ENCODE measurements at places on chromosomes 13 and 19.

- peaks cover 22% of the 10 kb centered on the region for H3K36me3 ChIP-seq
- H3K27me3 ChIP-seq: no peaks in the 10 kb centered on the region
- peak; percentile 18 for DNase-seq
Observed at GRCh38 chr19:47486900-47487299, 2.9 kb upstream of the KPTN start.

DNA sequence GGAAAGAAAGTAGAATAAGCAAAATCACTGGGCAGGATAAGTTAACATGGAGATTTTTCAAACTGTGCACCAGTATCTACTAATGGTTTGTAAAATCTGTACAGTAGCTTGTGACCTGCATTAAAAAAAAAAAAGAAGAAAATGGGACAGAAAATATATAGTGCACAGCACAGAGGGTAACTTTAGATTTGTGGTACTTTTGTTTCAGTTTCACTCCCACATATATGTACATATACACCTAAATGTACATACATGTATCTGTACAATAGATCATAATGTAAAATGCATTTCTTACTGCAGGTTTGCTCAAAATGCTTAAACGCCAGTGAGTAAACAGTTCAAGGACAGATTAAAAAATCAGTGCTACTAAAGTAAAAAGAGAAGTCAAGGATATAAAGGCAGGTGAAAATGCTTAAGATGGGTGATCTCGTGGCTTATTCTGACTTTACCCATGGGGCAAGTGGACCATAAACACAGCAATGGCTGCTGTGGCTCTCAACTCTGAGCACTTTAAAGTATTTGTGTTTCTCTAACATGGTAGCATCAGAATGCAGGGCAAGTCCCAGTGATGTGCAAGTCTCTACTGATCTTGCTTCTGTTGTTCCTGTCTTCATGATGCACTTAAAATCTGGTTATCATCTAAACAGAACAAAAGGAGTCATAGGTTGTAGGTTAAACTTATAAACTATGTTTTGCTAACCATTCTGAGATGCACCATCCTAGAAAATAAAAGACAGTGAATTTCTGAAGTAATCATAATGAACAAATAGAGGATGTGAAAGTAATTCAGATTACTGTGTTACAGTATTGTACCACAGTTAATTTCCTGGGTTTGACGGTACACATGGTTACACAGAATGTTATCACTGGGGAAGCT is 112.3 kb downstream of the MIPEP start:
- H3K27ac ChIP-seq: no peak overlapping the region

- H3K27me3 ChIP-seq: no peaks in the 10 kb centered on the region
- no peaks in the 10 kb centered on the region for H3K4me1 ChIP-seq
- DNase-seq: no peak
- no peaks in the 10 kb centered on the region for H3K36me3 ChIP-seq
Observed at GRCh38 chr13:40697711-40698110, 31.3 kb upstream of the FOXO1 start.

DNA sequence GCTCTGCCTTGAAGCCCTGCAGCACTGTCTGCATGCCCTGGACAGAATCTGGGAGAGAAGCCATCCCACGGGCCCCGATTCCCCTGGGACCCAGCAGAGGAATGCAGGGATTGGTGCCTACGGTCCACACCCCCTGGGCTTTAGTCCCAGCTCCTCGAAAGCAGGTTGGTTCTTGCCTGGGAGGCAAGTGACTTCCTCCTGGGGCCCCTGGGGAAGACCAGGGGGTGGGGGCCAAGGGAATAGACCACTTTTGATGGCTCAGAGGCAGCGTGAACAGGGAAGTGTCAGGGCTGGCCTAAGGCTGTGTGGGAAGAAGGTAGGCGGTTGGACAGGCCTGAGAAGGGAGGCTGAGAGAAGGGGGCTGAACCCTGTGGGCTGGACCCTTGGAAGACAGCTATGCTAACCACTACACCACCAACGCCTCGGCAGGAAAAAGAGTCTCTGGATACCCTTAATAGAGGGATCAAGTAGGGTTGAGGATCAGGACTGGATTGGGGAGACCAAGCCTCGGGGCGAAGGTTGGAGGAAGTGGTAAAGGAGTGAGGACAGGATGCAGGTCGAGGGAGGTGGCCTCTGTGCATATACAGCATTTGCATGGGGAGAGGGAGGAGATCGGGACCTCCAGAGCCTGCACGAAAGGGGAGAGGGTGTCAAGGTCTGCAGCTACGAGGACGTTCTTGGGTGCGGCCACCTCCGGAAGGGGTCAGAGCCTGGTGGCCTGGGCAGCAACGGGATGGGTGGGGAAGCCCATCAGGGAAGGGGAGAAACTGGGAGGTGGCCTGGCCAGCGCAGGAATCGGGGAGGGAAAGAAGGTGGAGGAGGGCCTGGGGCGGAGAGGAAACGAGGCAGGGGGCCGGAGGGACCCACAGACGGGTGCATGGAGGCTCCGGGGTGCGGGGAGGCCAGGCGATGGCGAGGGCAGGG is 709 bp downstream of the DPP9 start:
- peak overlapping the region; percentile 90 for H3K27ac ChIP-seq
- DNase-seq: no peak
- peak overlapping the region; percentile 94 for H3K4me3 ChIP-seq
- H3K36me3 ChIP-seq: peaks cover 17% of the 10 kb centered on the region
- H3K27me3 ChIP-seq: peaks cover 12% of the 10 kb centered on the region

DNA sequence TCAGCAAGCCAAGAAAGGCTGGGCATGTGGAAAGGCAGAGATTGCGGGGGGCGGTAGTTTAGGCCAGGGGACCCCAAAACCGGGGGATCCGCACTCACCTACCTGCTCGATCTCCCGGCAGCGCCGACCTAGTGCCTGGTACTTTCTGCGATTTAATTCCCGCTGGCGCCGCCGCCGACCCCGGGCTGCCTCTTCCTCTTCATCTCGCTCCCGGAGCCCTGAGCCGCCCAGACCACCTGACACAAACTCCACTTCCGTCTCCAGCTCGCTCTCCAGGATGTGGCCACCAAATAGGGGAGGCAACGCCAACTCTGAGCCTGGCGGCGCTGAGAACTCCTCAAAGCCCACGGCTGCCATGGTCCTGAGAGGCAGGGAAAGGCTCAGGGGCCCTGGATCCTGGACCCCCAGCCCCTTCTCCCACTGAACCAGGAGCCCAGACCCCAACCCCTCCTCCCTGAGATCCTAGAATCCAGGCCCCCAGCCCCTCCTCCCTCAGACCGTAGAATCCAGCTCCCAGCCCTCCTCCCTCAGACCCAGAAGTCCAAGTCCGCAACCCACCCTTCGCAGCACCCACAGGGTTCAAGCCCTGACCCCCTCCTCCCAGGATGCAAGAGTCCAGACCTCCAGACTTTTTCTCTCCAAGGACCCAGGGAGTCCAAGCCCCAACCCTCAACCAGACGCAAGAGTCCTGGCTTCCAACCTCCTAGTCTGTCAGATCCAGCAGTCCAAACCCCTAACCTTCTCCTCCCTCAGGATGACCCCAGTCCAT is 933 bp downstream of the TFPT start:
- H3K36me3 ChIP-seq: peaks cover 29% of the 10 kb centered on the region
- no peaks in the 10 kb centered on the region for H3K27me3 ChIP-seq
- peak overlapping the region; percentile 96 for H3K27ac ChIP-seq
- DNase-seq: peak; percentile 71
- peak overlapping the region; percentile 90 for H3K4me3 ChIP-seq
- peaks cover 27% of the 10 kb centered on the region for H3K4me1 ChIP-seq

- H3K36me3 ChIP-seq: no peaks in the 10 kb centered on the region
- H3K4me1 ChIP-seq: peaks cover 11% of the 10 kb centered on the region
- H3K4me3 ChIP-seq: peak within 1 kb of the TSS; percentile 68
Observed at GRCh38 chr19:4539693-4540581, at the start of gene LRG1. TSS of gene LRG1 (minus strand) at chr19:4540036. CDS start at chr19:4540013, 23 bp downstream.

DNA sequence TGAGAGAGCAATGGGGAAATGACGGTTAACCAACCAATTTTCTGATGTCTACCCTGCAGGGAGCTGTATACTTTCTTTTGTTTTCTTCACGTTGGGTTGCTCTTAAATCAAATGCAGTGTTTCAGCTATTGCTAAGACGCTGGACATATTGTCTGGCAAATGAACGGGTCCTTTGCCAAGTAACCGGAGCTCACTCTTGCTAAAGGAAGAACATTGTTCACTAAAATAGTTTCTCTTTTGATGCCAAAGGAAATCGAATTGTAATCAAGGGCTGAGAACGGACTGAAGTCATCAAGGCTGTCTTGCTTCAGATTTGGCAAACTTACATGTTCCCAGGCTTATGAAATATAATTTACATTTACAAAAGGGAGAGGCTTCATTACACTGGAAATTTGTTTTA is 142.3 kb upstream of the ARGLU1 start:
- H3K4me1 ChIP-seq: no peaks in the 10 kb centered on the region
- H3K27me3 ChIP-seq: no peaks in the 10 kb centered on the region
- H3K4me3 ChIP-seq: no peak overlapping the region
- H3K36me3 ChIP-seq: no peaks in the 10 kb centered on the region
- DNase-seq: no peak

GRCh38 chr19:7926021-7926726 is at the start of gene CTXN1:
TSS of gene CTXN1 (minus strand) at chr19:7926135. CDS start at chr19:7925538, 597 bp downstream.
- H3K4me3 ChIP-seq: peak within 1 kb of the TSS; percentile 71
- DNase-seq: peak; percentile 83
- peaks cover 14% of the 10 kb centered on the region for H3K36me3 ChIP-seq
- peaks cover 22% of the 10 kb centered on the region for H3K4me1 ChIP-seq

DNA sequence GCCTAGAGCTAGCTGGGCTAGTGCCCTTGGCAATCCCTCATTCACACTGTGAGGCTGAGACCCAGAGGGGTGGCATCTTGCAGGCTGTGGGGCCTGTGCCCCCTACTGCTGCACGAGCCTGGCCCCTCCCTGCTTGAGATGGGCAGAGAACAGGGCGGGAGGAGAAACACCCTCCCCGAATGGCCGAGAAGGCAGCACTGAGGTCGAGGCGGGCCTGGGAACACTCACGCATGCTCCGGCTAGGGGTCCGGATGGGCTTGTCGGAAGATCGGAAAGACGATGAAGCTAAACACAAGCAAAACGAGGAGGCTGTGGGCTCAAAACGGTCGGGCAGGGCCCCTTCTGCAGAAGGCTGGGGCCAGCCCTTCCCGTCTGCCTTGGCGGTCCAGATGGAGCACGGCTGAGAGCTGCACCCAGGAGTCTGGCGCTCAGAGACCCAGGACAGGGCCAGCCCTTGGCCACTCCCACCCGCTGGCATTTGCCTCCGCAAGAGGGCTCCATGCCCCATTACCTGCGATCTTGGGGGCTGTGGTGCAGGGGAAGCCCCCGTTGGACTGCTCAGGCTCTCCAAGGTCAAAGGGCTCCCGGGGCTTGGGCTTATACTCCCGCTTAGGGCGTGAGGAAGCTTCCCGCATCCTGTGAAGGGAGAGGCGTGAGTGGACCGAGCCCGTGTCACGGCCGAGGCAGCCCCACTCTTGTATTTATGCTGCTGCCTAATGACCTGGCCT is 18.9 kb downstream of the MPND start:
- H3K4me3 ChIP-seq: no peak overlapping the region
- no peak overlapping the region for H3K27ac ChIP-seq
- peaks cover 1% of the 10 kb centered on the region for H3K4me1 ChIP-seq

GRCh38 chr13:44322928-44323327 is 50.7 kb upstream of the SERP2 start:
- no peaks in the 10 kb centered on the region for H3K27me3 ChIP-seq
- H3K36me3 ChIP-seq: no peaks in the 10 kb centered on the region
- no peaks in the 10 kb centered on the region for H3K4me1 ChIP-seq

- DNase-seq: no peak
- peaks cover 2% of the 10 kb centered on the region for H3K36me3 ChIP-seq
- H3K4me3 ChIP-seq: peak overlapping the region; percentile 82
- peak overlapping the region; percentile 83 for H3K27ac ChIP-seq
Observed at GRCh38 chr19:55461974-55462626, 658 bp upstream of the ISOC2 start.

- no peak for DNase-seq
- H3K27ac ChIP-seq: no peak within 1 kb of the TSS
- no peaks in the 10 kb centered on the region for H3K36me3 ChIP-seq
- H3K27me3 ChIP-seq: peaks cover 4% of the 10 kb centered on the region
- no peak within 1 kb of the TSS for H3K4me3 ChIP-seq
Observed at GRCh38 chr19:5851302-5851701, at the start of gene FUT3. TSS of gene FUT3 (minus strand) at chr19:5851449.

DNA sequence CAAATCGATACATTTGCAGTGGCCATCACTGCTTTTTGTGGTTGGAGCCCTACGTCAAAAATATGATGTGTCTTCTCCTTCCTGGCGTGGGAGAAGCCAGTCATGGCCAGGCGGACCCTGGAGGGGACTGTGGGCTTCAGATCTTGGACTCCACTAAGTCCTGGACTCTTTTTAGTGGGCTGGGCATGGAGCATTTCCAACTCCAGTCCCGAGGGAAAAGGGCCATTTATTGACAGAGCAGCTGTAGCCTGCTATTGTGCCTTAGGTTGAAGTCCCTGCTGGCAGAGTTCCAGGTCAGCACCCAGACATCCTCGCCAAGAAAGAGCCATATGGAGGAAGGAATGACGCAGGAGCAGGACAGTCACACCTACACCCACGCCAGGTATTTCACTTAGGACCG is 179.2 kb upstream of the ZNF507 start:
- H3K36me3 ChIP-seq: no peaks in the 10 kb centered on the region
- DNase-seq: no peak
- H3K4me1 ChIP-seq: no peaks in the 10 kb centered on the region
- H3K27ac ChIP-seq: no peak overlapping the region
- H3K27me3 ChIP-seq: peaks cover 5% of the 10 kb centered on the region
- H3K4me3 ChIP-seq: no peak overlapping the region

GRCh38 chr13:73717632-73718031 is 416.6 kb downstream of the KLF12 start:
- H3K27ac ChIP-seq: peak overlapping the region; percentile 5
- peaks cover 51% of the 10 kb centered on the region for H3K4me1 ChIP-seq
- no peaks in the 10 kb centered on the region for H3K27me3 ChIP-seq
